CD4-positive, alpha-beta T cell treated with Interleukin-17A for 1 hour (primary cell): ENCODE measurements at places on chromosomes 6 and 20.

GRCh38 chr6:22043284-22043962 lies 253.4 kb downstream of the PRL start:
- DNase-seq, result no peak

GRCh38 chr6:27894839-27895762 lies 17.1 kb downstream of the OR2B2 start:
- DNase-seq, result peak; percentile 86

- DNase-seq, result no peak
These were observed 6.4 kb upstream of the MPC1 start for GRCh38 chr6:166389119-166389518.

DNA sequence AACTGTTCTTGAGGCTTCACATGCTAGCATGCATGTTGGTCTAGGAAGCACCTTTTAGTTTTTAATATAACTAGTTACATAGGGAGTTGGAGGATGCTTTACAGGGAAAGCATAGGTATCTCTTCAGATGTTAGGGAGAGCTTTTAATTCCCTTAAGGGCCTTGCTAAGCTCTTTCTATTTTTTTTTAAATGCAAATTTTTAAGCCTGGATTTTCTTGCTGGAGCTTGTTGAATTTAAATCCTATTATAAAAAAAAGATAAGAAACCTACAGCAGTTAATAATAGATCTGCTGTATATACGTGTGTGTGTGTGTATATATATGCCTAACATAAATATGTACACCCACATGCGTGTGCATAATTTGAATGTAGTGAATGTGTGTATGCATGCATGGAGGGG lies 79.0 kb downstream of the FIG4 start:
- DNase-seq, result no peak

- DNase-seq, result peak; percentile 3
These were observed 67.1 kb downstream of the FGD2 start for GRCh38 chr6:37072526-37072925.

DNA sequence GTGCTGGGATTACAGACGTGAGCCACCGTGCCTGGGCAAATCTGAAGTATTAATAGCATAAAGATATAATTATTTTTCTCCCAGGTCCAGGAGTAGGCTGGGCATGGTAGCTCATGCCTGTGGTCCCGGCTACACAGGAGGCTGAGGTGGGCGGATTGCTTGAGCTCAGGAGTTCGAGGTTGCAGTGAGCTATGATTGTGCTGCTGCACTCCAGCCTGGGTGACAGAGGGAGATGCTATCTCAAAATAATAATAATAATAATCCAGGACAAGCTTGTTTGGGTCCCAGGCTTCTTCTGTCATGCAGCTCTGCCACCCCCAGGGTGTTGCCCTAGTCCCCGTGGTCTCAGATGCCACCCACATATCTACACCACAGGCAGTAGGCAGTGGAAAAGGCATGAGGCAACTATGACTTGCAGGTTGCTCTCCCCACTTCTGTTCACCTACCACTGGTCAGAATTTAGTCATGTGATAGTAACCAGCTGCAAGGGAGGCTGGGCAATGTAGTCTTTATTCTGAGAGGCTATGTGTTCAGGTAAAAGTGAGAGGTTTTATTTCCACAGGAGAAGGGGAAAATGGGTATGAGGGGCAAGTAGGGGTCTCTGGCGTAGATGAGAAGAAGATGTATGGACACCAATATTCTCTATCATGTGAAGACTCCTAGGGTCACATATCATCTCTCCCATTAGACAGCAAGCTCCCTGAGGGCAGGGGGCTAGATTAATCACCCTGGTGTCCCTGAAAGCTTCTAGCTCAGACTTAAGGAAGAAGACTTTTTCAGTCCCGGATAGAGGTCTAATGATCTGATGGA lies 25.7 kb downstream of the TCF15 start:
- DNase-seq, result peak; percentile 4

- no peak for DNase-seq
These were observed 203.2 kb downstream of the ISM1 start for GRCh38 chr20:13424174-13424833.

- no peak for DNase-seq
These were observed 1195.9 kb upstream of the MAP3K7 start for GRCh38 chr6:91782802-91783201.

GRCh38 chr6:28589234-28589956 lies 63.7 kb downstream of the GPX5 start:
- DNase-seq, result peak; percentile 23

DNA sequence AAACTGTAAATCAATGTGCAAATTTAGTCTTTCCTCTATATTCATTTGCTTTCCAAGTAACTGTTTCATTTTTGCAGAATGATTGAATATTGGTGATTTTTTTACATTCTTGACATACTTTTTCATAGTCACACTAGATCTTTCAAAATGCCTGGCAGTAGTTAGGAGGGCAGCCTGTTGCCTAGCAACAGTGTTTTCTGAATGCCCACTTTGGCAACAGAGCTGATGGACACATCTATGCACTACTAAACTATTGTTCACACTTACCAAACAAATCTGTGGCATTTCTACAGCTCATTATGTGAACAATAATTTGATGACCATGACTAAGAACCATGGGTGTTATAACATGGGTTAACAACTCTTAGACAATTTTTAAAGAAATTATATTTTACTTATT lies 438.0 kb upstream of the IMPG1 start:
- DNase-seq, result no peak

- peak; percentile 71 for DNase-seq
These were observed 37.5 kb upstream of the MRPS18A start for GRCh38 chr6:43724914-43725642.
